ENCODE measurements at places on chromosomes 3 and 15. TPM values are rescaled to one million over a fixed set of nuclear protein-coding genes. Genes with fewer than 3 reads are reported as not detected.

Gene GP9
- not detected for total RNA-seq

Gene CD86
- total RNA-seq: not detected

Gene ZNF774
- 1.7 TPM for total RNA-seq

Gene GMNC
- total RNA-seq: 0.97 TPM

Gene GOLGA6B
- not detected for total RNA-seq

Gene CHDH
- 0.32 TPM for total RNA-seq

Gene RHCG
- not detected for total RNA-seq

Gene EPHB1
- total RNA-seq: 0.32 TPM

Gene SLC15A2
- under 0.01 TPM for total RNA-seq

Gene PHLDB2
- total RNA-seq: 82.1 TPM

Gene HCLS1
- total RNA-seq: 4.8 TPM

Gene CHL1
- total RNA-seq: not detected

Gene MST1R
- total RNA-seq: 0.32 TPM

Gene METTL6
- total RNA-seq: 46.2 TPM

Gene PAK6
- total RNA-seq: under 0.01 TPM

Gene IGSF10
- 0.97 TPM for total RNA-seq

Gene CGNL1
- total RNA-seq: 0.43 TPM

Gene ZBBX
- not detected for total RNA-seq

Gene LTK
- total RNA-seq: 1.6 TPM

Gene ACTC1
- under 0.01 TPM for total RNA-seq

Gene LSAMP
- 0.64 TPM for total RNA-seq

Gene PIERCE2
- total RNA-seq: 1.3 TPM

Gene FBXW12
- total RNA-seq: not detected

Gene CCDC39
- total RNA-seq: under 0.01 TPM

Gene IFT122
- 21.3 TPM for total RNA-seq

Gene SLC22A13
- 0.43 TPM for total RNA-seq

Gene RBPMS2
- not detected for total RNA-seq

Gene CHMP2B
- 51.4 TPM for total RNA-seq

Gene SERPINI2
- not detected for total RNA-seq

Gene ITIH4
- 1.3 TPM for total RNA-seq

Gene CHAC1
- 62.2 TPM for total RNA-seq

Gene FETUB
- not detected for total RNA-seq

Gene KNL1
- total RNA-seq: 12.9 TPM

Gene C3orf22
- not detected for total RNA-seq

Gene RNF7
- total RNA-seq: 57.0 TPM

Gene MYO5C
- not detected for total RNA-seq

Gene GPR15
- not detected for total RNA-seq

Gene PIF1
- total RNA-seq: 9.7 TPM

Gene LXN
- total RNA-seq: 50.9 TPM

Gene ABI3BP
- total RNA-seq: 4.2 TPM

Gene POPDC2
- 1.3 TPM for total RNA-seq

Gene HESX1
- not detected for total RNA-seq

Gene CHRNA3
- not detected for total RNA-seq

Gene EFCAB12
- not detected for total RNA-seq

Gene CKMT1A
- not detected for total RNA-seq

Gene MRPL47
- 45.7 TPM for total RNA-seq

Gene HTR3E
- not detected for total RNA-seq

Gene RPL32
- 409 TPM for total RNA-seq

Gene SETD5
- total RNA-seq: 140 TPM

Gene RTP1
- total RNA-seq: not detected

Gene GOLGA6L4
- 1.3 TPM for total RNA-seq

Gene GXYLT2
- 18.1 TPM for total RNA-seq

Gene GOLGA8T
- under 0.01 TPM for total RNA-seq

Gene SLC2A2
- under 0.01 TPM for total RNA-seq

Gene SH2D7
- not detected for total RNA-seq

Gene SLC28A1
- not detected for total RNA-seq

Gene WDR48
- 19.6 TPM for total RNA-seq
